ENCODE measurements at places on chromosomes 7 and 10.

DNA sequence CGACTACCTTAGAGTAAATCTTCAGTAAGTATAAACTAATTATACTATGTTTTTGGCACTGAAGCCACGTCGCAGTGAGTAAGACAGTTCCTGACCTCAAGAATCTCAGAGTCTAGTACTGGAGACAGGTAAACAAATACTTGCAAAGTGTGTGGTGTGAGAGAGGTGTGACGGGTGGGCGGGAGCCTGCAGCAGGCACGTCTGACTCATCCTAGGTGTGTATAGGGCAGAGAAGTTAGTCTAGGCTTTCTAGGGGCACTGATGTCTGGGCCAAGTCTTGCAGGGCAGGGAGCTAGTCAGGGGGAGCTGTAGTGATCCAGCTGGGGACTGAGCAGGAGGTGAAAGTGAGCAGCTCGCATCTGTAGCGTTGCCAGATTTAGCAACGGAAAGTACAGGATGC lies 35.9 kb upstream of the SFTPD start:
- no peak for DNase-seq

GRCh38 chr10:21285742-21286331 lies 239.6 kb downstream of the SKIDA1 start:
- DNase-seq, result no peak

GRCh38 chr10:49230004-49230403 lies 41.8 kb upstream of the TMEM273 start:
- no peak for DNase-seq

- DNase-seq, result no peak
Observed at GRCh38 chr7:127895814-127896280, 135.4 kb downstream of the LRRC4 start.

DNA sequence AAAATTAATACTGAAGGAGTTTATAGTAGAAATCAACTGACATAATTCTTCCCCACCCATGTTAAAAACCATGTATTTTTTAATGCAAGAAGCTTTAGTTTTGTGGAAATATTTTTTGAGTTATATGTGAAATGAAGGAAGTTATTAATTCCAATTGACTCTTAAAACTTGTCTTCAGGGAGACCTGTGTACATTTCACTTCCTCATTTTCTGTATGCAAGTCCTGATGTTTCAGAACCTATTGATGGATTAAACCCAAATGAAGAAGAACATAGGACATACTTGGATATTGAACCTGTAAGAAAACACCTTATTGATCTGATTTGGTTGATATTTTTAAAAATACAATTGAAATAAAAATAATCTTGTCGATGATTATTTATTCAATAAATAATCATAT lies 33.3 kb downstream of the CD36 start:
- DNase-seq, result no peak

GRCh38 chr7:154640266-154640865 lies 362.6 kb downstream of the PAXIP1 start:
- DNase-seq, result no peak

GRCh38 chr7:129160161-129160905 lies 15.8 kb downstream of the TSPAN33 start:
- no peak for DNase-seq

- no peak for DNase-seq
Observed at GRCh38 chr7:2517678-2518507, 1.7 kb upstream of the LFNG start.

DNA sequence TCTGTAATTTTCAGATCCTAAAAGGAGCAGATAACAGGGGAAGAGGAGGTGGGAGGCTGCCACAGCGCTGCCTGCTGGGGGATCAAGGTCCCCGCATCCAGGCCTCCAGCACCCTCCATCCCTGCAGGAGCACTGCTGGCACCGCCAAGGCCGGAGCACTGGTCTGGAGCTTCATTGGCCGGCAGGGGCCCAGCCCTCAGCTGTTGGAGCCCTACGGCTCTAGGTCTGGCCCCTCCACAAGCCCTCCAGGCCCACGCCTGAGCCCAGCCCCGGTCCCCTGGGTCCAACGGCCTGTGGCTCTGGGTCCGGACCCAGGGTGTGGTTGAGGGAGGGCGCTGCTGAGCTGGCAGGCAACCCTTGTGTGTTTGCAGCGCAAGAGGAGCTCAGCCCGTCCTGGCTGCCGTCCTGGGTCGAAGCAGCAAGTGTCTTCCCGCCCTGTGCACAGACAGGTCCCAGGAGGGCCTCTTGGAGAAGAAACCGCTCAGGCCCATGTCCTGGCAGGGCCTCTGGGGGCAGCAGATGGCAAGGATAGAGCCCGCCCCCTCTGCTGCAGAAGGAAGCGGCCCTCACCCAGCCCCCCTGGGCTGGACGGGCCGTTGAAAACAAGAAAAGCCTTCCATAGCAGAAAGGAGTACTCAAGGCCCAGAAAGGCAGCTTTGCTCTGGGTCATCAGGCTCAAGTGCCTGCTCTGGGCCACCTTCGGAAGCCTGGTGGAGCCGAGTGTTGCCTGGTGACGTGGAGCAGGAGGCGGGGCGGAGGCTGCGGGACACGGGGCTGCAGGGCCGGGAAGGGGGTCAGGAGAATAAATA lies 54.3 kb upstream of the TNRC18 start:
- DNase-seq, result no peak

DNA sequence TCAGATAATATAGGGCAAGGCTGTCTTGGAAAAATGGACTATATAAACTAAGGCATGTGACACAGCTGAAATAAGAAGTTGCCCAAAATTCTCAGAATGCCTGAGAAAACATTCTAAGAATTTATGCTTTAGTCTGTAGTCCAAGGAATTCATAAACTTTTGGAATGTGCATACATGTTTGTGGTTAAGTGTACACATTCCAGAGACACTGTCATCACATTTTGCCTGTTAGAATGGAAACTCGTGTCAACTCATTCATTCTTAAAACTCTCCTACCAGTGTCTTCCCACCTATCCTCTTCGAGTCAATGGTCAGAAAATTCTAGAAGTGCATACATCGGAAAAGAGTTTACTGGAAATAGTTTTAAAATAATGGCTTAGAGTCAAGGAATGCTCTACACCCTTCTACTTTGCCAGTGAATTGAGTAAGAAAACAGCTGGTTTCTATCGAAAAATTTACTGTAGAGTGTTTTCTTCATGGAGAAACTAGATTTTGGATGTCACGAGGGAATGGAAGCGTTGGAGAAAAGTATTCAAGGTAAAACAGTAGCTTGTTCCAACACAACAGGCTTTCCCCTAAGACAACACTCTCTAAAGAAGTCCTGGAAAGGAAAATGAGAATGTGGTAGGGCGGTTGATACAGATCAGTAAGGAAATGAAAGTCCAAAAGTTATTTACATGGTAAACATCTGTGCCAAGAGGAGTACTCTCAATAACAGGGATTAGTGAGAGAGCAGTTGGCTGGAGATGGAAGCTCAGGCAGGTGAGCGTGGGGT lies 1177.6 kb upstream of the C7orf33 start:
- no peak for DNase-seq

- DNase-seq, result no peak
Observed at GRCh38 chr10:80532571-80532970, 5.1 kb upstream of the SH2D4B start.

DNA sequence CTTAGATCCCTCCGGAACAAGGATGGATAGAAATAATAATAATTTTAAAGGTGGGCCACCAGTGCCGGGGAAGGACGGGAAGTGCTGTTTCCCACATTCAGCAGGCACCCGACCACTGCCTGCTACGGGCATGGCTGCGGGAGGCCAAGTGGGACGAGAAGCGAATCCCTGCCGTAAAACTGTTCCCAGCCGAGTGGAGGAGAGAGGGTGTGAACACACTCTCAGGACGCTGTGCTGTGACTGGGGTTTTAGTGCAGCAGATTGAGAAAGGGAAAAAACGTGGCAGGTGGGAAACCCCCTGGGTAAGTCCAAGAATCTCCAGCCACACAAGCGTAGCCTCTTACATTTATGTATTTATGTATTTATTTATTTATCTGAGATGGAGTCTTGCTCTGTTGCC lies 158.8 kb downstream of the DNAJB6 start:
- no peak for DNase-seq

- no peak for DNase-seq
Observed at GRCh38 chr10:97590082-97590747, 694 bp downstream of the C10orf62 start.

- no peak for DNase-seq
Observed at GRCh38 chr7:99132595-99133321, 11.2 kb downstream of the SMURF1 start.

- no peak for DNase-seq
Observed at GRCh38 chr7:123327661-123328060, 127.9 kb upstream of the SLC13A1 start.

- DNase-seq, result no peak
Observed at GRCh38 chr10:110134917-110135316, 72.5 kb upstream of the MXI1 start.

GRCh38 chr10:33497338-33497737 lies 162.9 kb upstream of the NRP1 start:
- no peak for DNase-seq

DNA sequence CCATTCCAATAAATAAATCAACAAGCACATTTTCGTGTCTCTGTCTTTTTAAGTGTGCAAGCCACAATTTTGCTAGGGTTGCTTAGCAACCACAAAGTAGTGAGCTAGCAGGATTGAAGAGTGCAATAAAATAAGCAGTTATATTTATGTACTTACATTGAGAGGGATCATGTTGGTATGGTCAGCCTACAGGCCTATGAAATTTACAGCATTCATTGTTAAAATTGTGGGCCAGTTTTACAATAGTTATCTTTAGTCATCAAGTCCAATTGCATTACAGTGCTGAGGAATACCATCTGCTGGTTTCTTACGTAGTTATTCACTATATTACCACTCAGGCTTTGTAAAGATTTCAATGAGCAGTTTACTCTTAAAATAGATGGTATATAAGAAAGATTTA lies 192.5 kb upstream of the POT1 start:
- DNase-seq, result no peak

- DNase-seq, result no peak
Observed at GRCh38 chr10:119368581-119368980, 161.2 kb downstream of the GRK5 start.

DNA sequence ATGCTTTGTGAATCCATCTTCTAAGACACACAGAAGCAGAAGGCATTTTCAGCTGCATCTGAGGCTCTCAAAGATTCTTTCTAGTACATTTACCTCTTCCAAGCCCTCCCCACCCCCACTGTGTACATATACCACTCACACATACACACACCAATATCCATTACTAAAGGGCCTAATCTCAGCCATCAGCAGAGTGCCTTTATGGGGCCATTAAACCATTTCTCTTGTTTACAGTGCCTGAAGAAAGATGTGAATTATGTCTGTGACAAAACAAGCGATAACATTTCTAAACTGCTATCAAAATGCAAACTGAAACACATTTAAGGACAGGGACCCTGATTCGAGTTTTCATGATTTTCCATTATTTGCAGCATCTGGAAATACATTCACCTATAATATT lies 40.0 kb downstream of the ETV1 start:
- no peak for DNase-seq

GRCh38 chr10:31064348-31064747 lies 32.7 kb upstream of the ZNF438 start:
- no peak for DNase-seq

- no peak for DNase-seq
Observed at GRCh38 chr10:107480781-107481180, 316.3 kb upstream of the SORCS1 start.

GRCh38 chr10:3433988-3434387 lies 261.4 kb upstream of the PITRM1 start:
- no peak for DNase-seq

DNA sequence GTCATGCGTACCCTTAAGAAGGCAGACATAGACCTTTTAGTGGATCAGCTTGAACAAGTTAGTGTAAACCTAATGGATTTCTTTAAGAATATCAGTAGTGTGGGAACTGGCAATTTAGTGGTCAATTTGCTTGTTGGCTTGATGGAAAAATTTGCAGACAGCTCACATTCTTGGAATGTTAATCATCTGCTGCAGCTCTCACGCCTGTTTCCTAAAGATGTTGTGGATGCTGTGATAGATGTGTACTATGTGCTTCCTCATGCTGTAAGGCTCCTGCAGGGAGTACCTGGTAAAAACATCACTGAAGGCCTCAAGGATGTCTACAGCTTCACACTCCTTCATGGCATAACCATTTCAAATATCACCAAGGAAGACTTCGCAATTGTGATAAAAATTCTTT lies 103.4 kb downstream of the ABCA13 start:
- DNase-seq, result no peak

GRCh38 chr7:132149436-132150304 lies 426.6 kb downstream of the PLXNA4 start:
- no peak for DNase-seq

GRCh38 chr10:131214521-131215244 lies 96.8 kb downstream of the TCERG1L start:
- no peak for DNase-seq

- no peak for DNase-seq
Observed at GRCh38 chr10:20811131-20811530, 86.0 kb downstream of the NEBL start.

DNA sequence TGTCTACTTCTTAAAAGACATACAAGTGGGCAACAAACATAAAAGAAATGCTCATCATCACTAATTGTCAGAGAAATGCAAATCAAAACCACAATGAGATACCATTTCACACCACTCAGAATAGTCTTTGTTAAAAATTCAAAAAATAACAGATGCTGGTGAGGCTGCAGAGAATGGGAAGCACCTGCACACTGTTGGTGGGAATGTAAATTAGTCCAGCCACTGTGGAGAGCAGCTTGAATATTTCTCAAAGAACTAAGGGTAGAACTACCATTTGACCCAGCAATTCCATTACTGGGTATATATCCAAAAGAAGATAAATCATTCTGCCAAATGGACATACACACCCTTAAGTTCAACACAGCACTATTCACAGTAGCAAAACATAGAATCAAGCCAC lies 61.8 kb upstream of the STEAP1 start:
- no peak for DNase-seq

DNA sequence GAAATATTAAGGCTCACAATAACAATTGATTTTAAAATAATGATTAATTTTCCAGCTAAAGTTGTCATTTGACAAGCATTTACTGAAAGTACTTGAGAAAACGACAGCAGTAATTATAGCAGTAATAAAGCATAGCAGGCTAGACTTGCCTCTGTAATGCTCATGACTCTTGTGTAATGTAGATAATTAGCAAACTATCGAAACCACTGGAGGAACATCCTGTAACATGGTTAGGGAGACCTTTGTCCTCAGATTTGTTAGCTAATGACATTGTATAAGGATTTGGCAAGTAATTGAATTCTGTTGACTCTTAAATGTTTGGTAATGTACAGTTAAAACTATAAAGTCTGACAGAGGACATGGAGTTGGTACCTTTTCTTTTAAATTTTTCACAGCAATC lies 24.8 kb downstream of the ARL4A start:
- peak; percentile 35 for DNase-seq

DNA sequence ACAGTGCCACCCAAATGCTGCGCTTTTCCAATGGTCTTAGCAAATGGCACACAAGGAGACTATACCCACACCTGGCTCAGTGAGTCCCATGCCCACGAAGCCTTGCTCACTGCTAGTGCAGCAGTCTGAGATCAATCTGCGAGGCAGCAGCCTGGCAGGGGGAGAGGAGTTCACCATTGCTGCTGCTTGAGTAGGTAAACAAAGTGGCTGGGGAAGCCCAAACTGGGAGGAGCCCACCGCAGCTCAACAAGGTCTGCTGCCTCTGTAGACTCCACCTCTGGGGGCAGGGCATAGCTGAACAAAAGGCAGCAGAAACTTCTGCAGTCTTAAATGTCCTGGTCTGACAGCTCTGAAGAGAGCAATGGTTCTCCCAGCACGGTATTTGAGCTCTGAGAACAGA lies 891.2 kb downstream of the PCDH15 start:
- DNase-seq, result no peak

GRCh38 chr7:445563-446288 lies 73.9 kb downstream of the PDGFA start:
- DNase-seq, result no peak

GRCh38 chr7:80259-81067 lies 111.9 kb upstream of the FAM20C start:
- no peak for DNase-seq

Measured in SIG-M5 (cell line).